Activated CD4-positive, alpha-beta memory T cell treated with anti-CD3 and anti-CD28 coated beads for 36 hours (primary cell): ENCODE measurements at places on chromosomes 3 and 15. TPM values are rescaled to one million over a fixed set of nuclear protein-coding genes. Genes with fewer than 3 reads are reported as not detected.
A peak's percentile ranks its signal among the peaks of the same experiment; 100 is the strongest.

Gene GOLGA8S
- not detected for total RNA-seq

Gene KCNMB3
- 0.17 TPM for total RNA-seq

Gene CCR9
- not detected for total RNA-seq

Gene PPP2R3A
- 0.17 TPM for total RNA-seq

Gene CLSTN2
- total RNA-seq, result not detected

Gene TLR9
- 0.59 TPM for total RNA-seq

Gene RPP14
- 14.0 TPM for total RNA-seq

Gene TGFBR2
- total RNA-seq, result 37.0 TPM

Gene SKOR1
- 0.12 TPM for total RNA-seq

Gene IQCF5
- total RNA-seq, result not detected

GRCh38 chr3:134627831-134628230 is 23.0 kb downstream of the KY start:
- H3K4me3 ChIP-seq, result no peak overlapping the region
- H3K36me3 ChIP-seq, result peaks cover 7% of the 10 kb centered on the region
- no peak overlapping the region for H3K27ac ChIP-seq
- no peak for DNase-seq
- peaks cover 2% of the 10 kb centered on the region for H3K27me3 ChIP-seq

GRCh38 chr3:152271501-152272236 is 2.9 kb downstream of the MBNL1 start:
- H3K27ac ChIP-seq, result peak overlapping the region; percentile 84
- H3K4me3 ChIP-seq, result peak overlapping the region; percentile 84
- DNase-seq, result no peak
- no peaks in the 10 kb centered on the region for H3K27me3 ChIP-seq
- peaks cover 49% of the 10 kb centered on the region for H3K4me1 ChIP-seq
- H3K36me3 ChIP-seq, result peaks cover 34% of the 10 kb centered on the region

GRCh38 chr3:127405010-127405598 is 117.3 kb upstream of the PRR20G start:
- DNase-seq, result no peak
- H3K27ac ChIP-seq, result no peak overlapping the region
- H3K4me1 ChIP-seq, result no peaks in the 10 kb centered on the region
- no peaks in the 10 kb centered on the region for H3K36me3 ChIP-seq

- H3K27me3 ChIP-seq, result no peaks in the 10 kb centered on the region
- no peaks in the 10 kb centered on the region for H3K36me3 ChIP-seq
- no peak overlapping the region for H3K27ac ChIP-seq
- no peak overlapping the region for H3K4me3 ChIP-seq
- no peaks in the 10 kb centered on the region for H3K4me1 ChIP-seq
- DNase-seq, result no peak
These were observed 911.4 kb downstream of the EPHA3 start for GRCh38 chr3:90018779-90019178.

GRCh38 chr3:186013312-186013711 is 75.5 kb upstream of the TRA2B start:
- no peak overlapping the region for H3K4me3 ChIP-seq
- peaks cover 17% of the 10 kb centered on the region for H3K27me3 ChIP-seq
- no peak for DNase-seq
- H3K27ac ChIP-seq, result no peak overlapping the region
- no peaks in the 10 kb centered on the region for H3K36me3 ChIP-seq
- H3K4me1 ChIP-seq, result no peaks in the 10 kb centered on the region

- no peaks in the 10 kb centered on the region for H3K27me3 ChIP-seq
- peaks cover 27% of the 10 kb centered on the region for H3K4me1 ChIP-seq
- H3K4me3 ChIP-seq, result no peak overlapping the region
- no peaks in the 10 kb centered on the region for H3K36me3 ChIP-seq
- no peak for DNase-seq
- peak overlapping the region; percentile 95 for H3K27ac ChIP-seq
These were observed 229.0 kb downstream of the ADAMTS17 start for GRCh38 chr15:100112636-100113305.

DNA sequence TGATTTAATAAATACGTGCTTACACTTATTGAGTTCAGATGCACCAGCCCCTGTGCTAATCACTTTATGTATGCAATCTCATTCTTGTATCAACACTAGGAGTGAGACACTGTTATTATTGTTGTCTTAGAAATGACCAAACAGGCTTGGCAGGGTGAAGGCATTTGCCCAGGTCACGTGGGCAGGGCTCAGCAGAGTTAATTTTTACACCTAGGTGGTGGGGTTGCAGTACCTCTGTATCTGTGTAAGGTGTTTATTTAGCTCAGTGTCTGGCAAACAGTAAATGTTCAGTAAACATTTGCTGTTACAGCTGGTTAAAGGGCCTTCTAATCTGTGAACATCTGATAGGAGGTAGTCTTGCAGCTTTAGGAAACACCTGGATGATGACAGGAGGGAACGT is 200.0 kb downstream of the CACNA2D3 start:
- H3K27ac ChIP-seq, result no peak overlapping the region
- no peak overlapping the region for H3K4me3 ChIP-seq
- no peak for DNase-seq

GRCh38 chr15:44584162-44584749 is 47.3 kb downstream of the EIF3J start:
- peak; percentile 76 for DNase-seq
- no peaks in the 10 kb centered on the region for H3K4me1 ChIP-seq
- no peaks in the 10 kb centered on the region for H3K27me3 ChIP-seq
- H3K27ac ChIP-seq, result no peak overlapping the region
- H3K36me3 ChIP-seq, result peaks cover 31% of the 10 kb centered on the region

DNA sequence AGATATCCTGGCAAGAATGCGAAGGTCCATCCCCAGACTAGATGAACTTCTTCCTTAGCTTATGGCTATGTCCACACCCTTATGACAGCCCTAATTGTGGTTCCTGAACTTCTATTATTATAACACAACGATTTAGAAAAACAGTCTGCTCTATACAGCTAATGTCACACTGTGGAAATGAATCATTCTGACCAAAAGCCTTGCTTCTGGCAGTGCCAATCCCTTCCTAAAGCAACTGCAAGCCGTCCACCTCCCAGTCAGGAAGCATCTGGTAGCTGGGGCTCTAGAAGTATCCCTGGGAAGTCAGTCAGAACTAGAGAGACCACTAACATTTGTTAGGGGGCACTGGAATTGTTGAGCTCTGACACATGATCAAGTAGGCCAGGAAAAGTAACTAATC is 45.0 kb downstream of the MYO5A start:
- DNase-seq, result no peak
- H3K27me3 ChIP-seq, result no peaks in the 10 kb centered on the region
- H3K27ac ChIP-seq, result peak overlapping the region; percentile 34
- H3K36me3 ChIP-seq, result no peaks in the 10 kb centered on the region
- H3K4me1 ChIP-seq, result peaks cover 73% of the 10 kb centered on the region

DNA sequence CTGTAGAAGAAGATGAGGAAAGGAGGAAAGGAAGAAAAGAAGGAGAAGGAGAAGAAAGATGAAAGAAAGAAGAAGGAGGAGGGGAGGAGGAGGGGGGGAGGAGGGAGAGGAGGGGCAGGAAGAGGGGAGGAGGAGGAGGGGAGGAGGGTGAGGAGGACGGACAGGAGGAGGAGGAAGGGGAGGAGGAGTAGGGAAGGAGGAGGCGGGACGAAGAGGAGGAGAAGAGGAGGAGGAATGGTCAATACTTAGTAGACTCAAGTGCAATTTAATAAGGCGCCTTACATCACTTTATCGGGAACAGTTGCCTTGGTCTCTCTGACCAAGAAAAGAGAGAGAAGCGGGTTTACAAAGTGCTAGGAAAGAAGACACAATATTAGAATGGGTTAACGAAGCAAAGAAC is 23.7 kb upstream of the NR2E3 start:
- peaks cover 20% of the 10 kb centered on the region for H3K27me3 ChIP-seq
- H3K4me1 ChIP-seq, result peaks cover 1% of the 10 kb centered on the region
- H3K36me3 ChIP-seq, result no peaks in the 10 kb centered on the region
- no peak overlapping the region for H3K4me3 ChIP-seq

- no peak for DNase-seq
- no peaks in the 10 kb centered on the region for H3K27me3 ChIP-seq
- H3K4me1 ChIP-seq, result no peaks in the 10 kb centered on the region
These were observed 250.3 kb downstream of the SLC9A9 start for GRCh38 chr3:143597774-143598652.

GRCh38 chr3:182904164-182904563 is 76.2 kb downstream of the DCUN1D1 start:
- H3K4me3 ChIP-seq, result no peak overlapping the region
- H3K36me3 ChIP-seq, result peaks cover 16% of the 10 kb centered on the region
- no peak for DNase-seq
- H3K27ac ChIP-seq, result no peak overlapping the region
- no peaks in the 10 kb centered on the region for H3K27me3 ChIP-seq

DNA sequence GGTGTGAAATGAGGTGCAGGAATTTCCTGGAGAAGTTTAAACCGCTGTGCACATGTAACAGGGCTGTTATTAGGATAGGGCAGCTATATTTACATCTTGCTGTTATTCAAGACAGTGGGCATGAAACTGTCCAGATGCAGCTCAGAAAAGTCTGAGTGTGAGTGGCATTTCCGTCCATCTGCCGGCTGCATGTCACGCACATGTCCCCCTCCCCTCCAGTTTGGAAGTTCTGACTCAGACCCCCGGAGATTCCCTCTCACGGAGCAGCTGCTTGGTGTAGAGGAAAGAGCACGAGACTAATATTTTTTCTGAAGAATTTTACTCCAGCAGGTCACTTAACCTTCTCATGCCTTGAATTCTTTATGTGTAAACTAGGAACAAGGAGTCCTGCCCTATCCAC is 69.8 kb downstream of the FEM1B start:
- DNase-seq, result no peak
- no peaks in the 10 kb centered on the region for H3K27me3 ChIP-seq
- H3K36me3 ChIP-seq, result no peaks in the 10 kb centered on the region
- H3K27ac ChIP-seq, result no peak overlapping the region

DNA sequence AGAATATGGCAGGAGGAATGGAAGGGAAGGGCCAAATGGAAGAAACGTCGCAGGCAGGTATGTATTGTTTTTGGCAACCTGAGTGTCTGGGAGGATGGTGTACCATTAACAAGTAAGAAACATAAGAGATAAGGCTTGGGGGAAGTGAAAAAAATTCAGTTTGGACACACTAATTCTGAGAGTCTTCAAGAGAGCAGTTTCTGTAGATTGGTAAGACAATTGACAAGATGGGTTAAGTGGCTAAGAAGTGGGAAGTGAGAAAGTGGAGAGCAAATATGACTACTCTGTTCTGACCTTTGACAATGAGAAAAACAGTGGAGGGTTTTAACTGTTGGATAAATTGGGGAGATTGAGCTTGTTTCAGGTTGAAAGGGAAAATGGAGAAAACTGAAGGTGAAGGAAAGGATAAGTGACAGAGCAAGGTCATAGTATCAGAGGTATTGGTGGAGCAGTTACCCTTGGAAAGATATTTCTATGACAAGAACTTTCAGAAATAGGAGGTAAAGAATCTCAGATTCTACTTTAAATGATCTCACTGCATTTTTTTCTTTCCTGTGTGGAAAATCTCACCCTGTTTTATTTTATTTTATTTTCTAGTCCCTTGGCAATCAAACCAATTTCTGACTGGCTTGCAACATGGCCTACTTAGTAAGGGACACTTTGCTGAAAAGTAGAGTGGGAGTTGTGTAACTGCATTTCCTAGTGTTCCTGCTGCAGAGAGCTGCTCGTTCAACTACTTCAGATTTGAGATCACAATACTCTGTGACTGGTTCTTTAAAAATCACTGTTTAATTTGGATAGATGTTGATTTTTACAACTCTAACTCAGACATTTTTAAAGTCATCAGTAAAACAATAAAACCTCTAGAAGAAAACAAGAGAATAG is 23.1 kb upstream of the GABPB1 start:
- no peaks in the 10 kb centered on the region for H3K36me3 ChIP-seq
- peaks cover 3% of the 10 kb centered on the region for H3K27me3 ChIP-seq
- no peak for DNase-seq

- no peaks in the 10 kb centered on the region for H3K4me1 ChIP-seq
- H3K36me3 ChIP-seq, result no peaks in the 10 kb centered on the region
- H3K27me3 ChIP-seq, result no peaks in the 10 kb centered on the region
- no peak overlapping the region for H3K4me3 ChIP-seq
- no peak overlapping the region for H3K27ac ChIP-seq
These were observed 228.8 kb downstream of the OCA2 start for GRCh38 chr15:27870320-27870719.

- peaks cover 8% of the 10 kb centered on the region for H3K27me3 ChIP-seq
- no peaks in the 10 kb centered on the region for H3K4me1 ChIP-seq
- no peak overlapping the region for H3K27ac ChIP-seq
- H3K36me3 ChIP-seq, result no peaks in the 10 kb centered on the region
These were observed 105.6 kb downstream of the MYLK start for GRCh38 chr3:123778525-123778924.

- no peak overlapping the region for H3K4me3 ChIP-seq
- H3K4me1 ChIP-seq, result no peaks in the 10 kb centered on the region
- DNase-seq, result no peak
- peaks cover 2% of the 10 kb centered on the region for H3K27me3 ChIP-seq
- H3K27ac ChIP-seq, result no peak overlapping the region
These were observed 172.8 kb downstream of the TAFA4 start for GRCh38 chr3:68759526-68760035.

- H3K27ac ChIP-seq, result no peak overlapping the region
- H3K4me3 ChIP-seq, result no peak overlapping the region
- H3K36me3 ChIP-seq, result no peaks in the 10 kb centered on the region
- no peaks in the 10 kb centered on the region for H3K27me3 ChIP-seq
These were observed 210.0 kb downstream of the MAGI1 start for GRCh38 chr3:65828706-65829105.

GRCh38 chr3:99842826-99843589 is 25.3 kb downstream of the CMSS1 start:
- DNase-seq, result no peak
- H3K4me3 ChIP-seq, result no peak overlapping the region
- H3K4me1 ChIP-seq, result peaks cover 10% of the 10 kb centered on the region
- H3K27ac ChIP-seq, result no peak overlapping the region
- H3K27me3 ChIP-seq, result no peaks in the 10 kb centered on the region
- H3K36me3 ChIP-seq, result no peaks in the 10 kb centered on the region

- H3K4me1 ChIP-seq, result peaks cover 49% of the 10 kb centered on the region
- H3K27ac ChIP-seq, result peak overlapping the region; percentile 53
- peak overlapping the region; percentile 11 for H3K4me3 ChIP-seq
- peaks cover 31% of the 10 kb centered on the region for H3K36me3 ChIP-seq
These were observed 4.6 kb downstream of the ATP13A3 start for GRCh38 chr3:194482196-194482593.

DNA sequence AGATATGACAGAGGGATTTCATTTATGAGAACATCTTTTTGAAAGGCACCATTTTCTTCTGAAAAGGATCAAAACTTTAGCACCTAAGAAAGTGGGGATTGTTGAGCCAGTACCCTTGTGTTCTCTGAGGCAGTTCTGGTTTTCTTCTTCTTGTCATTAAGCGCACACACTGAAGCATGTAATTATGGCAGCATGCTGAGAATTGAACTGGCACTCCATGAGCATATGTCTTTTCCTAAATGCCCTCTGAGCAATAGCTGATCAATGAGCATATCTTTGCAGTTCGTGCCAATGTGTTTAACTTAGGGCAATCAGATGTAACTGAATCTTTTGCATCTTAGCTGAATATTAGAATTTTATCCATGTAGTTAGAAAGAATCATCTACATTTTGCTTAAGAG is 53.9 kb upstream of the VGLL3 start:
- no peak overlapping the region for H3K27ac ChIP-seq
- no peak overlapping the region for H3K4me3 ChIP-seq
- DNase-seq, result no peak
- H3K36me3 ChIP-seq, result no peaks in the 10 kb centered on the region
- no peaks in the 10 kb centered on the region for H3K27me3 ChIP-seq
- H3K4me1 ChIP-seq, result no peaks in the 10 kb centered on the region
